ENCODE measurements at places on chromosomes 1 and 21.

DNA sequence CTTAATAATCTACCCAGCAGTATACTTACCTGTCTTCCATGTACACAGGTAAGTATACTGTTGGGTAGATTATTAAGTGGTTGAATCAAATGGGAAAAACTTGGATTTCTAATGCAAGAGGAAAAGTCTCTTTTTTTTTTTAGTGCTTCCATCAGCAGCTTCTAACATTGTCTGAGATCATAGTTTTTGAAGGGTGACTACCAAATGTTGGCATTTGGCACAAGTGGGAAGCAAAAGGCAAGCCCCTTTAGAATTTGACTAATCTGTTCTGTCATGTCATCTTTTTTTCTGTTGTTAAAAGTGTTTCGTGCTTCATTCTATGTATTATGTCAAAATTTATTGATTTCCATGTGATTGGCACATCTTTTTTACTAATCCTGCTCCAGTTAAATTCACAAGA is 547 bp downstream of the FMO1 start:
- no peak for DNase-seq

DNA sequence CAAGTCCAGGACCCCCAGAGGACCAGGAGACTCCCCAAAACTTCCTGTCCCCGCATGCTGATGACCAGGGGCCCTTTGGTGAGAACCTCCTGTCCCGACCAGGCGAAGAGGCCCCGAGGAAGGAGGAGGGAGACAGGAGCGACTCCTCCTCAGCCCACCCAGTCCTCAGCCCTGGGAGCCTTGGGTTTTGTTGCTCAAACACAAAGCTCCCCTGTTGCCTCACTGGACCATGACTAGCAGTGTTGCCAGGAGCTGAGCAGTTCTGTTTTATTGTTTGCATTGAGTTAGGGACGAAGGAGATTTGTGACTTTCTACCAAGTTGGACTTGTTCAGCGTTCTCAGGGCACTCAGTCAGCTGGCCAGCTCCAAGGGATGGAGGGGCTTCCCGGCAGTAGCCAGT is 10.0 kb downstream of the UMODL1 start:
- DNase-seq, result no peak

DNA sequence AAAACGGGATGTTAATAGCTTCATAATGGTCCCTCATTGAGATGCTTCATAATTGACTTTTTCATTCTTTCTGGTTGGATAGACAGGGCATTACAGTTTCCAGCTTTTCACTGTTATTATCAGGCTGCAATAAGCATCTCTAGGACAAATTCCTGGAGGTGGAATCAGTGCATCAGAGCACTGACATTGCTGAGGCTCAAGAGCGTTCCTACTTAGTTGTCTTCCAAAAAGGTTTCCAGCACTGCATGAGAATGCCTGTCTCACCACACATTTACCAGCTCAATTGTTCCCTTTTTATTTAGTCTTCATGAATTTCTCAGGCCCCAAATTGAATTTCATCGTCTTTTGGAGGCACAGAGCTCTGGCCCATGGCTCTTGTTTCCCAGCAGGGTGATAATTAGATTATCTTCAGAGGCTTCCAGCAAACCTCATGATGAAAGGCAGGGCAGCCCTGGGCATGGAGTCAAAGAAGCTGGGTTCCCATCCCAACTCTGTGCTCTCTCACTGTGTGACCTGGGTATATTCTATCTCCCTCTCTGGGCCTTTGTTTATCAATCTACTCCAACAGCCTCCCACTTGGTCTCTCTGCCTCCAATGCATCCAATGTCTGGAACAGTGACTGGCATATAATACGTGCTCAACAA is 451.4 kb downstream of the PTPRU start:
- DNase-seq, result no peak

DNA sequence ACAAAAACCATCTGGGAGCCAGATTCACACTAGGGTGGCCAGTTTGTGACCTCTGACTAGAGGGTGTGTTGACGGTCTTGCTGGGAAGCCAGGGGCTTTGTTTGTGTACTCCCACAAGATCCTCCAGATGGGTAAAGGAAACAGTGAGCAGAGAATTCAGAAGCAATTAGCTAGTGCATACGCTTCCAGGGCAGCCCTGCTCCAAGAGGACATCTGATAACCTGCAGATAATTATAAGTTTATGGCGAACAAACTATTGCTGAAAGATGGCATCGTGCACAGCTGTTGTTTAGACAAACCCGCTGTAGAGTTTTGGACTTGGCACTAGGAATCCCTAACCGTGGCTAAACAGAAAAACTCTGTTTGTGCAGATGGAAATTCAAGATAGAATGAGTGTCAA is 326.4 kb downstream of the TGFB2 start:
- DNase-seq, result peak; percentile 82

DNA sequence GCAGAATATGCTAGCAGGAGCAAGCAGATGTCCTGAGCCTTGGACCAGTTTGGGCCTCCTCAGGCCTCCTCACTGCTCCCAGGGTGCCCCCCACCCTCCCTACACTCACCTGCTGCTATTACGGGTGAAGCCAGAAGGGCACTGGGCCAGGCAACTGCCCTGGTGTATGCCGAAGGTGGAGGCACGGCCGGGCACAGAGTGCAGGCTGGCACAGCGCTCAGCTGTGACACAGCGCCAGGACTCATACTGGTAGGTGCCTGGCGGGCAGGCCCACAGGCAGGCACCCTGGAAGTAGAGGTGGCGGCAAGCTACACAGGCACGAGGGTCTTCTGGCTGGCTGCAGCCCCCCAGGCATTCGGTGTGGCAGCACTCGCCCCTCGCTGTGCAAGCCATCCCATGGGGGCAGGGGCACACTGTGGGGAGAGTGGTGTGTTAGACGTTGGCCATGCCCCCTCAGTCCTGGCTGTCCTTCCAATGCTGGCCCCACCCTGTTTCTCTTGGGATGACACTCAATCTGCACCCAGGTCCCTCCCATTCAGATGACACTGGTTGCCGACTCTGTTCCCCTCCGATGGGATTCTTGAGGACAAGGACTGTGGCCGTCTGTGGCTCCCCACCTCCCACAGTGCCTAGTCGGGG is 7.0 kb downstream of the INSRR start:
- no peak for DNase-seq

DNA sequence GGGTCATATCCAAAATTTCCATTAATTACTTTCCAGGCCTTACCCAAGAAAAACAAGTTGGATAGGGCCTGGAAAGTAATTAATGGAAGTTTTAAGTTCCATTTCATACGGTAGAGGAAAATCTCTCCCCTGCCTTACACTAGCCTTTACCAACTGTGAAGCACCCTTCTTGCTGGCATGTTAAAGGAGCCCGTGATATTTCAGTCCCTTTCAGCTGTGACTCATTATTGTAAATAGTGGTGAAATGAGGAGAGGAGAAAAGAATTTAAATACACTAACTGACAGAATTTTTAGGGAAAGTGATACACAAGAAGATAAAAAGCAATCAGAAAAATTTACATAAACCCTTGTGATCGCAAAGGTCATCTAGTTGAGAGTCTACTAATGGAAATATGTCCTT is 20.3 kb upstream of the KAZN start:
- DNase-seq, result no peak

- DNase-seq, result no peak
These were observed 6.7 kb downstream of the SLFNL1 start for GRCh38 chr1:41014871-41015270.

GRCh38 chr1:192538407-192539296 is 36.9 kb upstream of the RGS1 start:
- DNase-seq, result no peak

- no peak for DNase-seq
These were observed 254.7 kb downstream of the USH2A start for GRCh38 chr1:216168546-216168945.

DNA sequence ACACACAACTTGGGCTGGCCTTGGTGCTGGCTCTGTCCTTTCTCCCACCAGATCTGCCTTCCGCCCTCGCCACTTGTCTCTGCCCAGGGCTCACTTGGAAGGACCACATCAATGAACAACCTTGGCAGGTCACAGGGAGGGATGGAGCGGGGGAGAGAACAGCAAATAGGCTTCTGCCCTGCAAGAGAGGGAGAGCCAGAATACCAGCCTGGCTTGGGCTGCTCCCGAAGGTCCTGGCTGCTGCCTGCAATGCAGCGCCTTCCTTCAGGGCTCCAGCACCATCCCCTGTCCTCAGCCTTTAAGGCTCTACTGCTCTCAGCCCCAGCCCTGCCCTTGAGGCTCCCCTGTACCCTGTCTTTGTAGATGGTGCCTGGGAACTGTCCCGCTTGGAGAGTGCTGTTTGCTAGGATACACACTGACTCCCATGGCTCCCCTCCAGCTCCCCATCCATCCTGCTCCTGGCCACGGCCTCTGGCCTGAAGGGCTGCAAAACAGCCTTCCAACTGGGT is 43.8 kb downstream of the HIVEP3 start:
- DNase-seq, result no peak

DNA sequence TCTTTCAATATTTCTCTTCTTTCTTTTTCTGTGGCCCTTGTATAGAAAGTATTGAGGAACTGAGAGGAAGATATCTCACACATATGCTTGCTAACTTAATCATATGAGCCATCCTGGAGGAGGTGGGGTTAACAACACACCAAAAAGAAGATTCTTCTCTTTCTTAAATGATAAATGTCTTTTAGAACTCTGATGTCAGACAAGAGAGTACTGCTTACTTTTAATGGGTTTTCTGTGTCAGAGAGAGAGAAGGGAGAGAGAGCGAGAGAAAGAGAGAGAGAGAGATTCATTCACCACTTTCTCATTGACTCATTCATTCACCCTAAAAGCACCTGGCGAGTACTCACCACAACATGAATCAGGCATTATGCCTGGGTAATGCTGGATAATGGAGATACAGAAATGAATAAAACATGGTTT is 250.3 kb upstream of the SGIP1 start:
- DNase-seq, result no peak

DNA sequence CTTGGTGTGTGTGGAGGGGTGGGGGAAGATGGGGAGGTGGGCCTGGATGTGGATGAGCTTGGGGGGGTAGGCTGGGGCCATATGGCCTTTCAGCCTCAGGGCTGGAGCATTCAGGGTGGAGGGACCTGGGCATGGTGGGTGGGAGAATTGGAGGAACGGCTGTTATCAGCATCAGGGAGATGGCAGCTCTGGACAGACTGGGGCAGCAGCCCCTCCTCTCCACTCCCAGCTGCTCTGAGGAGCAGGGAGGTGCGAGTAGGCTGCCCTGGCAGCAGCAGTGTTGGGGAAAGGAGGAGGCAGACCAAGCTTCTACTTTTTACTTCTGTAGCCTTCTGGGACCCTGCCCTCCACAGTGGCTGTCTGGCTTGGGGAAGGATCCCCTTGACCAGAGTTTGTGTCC is 10.2 kb downstream of the PPFIA4 start:
- DNase-seq, result no peak
